Stimulated activated CD8-positive, alpha-beta memory T cell treated with anti-CD3 and anti-CD28 coated beads, Interleukin-4, amount 100 ng/mL, for 48 hours (primary cell): ENCODE measurements at places on chromosomes 11 and 22.
A peak's percentile ranks its signal among the peaks of the same experiment; 100 is the strongest.

DNA sequence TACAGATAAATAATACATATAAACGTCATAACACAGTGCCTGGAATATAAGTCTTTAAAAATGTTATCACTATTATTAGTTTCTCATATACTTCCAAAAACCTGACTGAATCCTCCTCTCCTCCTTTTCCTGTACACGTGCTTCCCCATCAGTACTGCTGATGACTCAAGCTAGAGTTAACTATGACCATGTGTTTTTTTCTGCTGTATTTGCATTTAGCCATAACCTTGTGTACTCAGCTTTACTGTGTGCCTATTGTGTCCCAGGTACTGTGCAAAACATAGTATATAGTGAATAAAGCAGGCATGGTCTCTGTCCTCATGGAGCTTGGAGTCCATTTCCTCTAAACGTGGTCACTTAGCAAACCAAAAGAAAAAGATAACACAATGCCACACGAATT, 56.5 kb upstream of the ARHGAP32 start:
- no peak for DNase-seq

DNA sequence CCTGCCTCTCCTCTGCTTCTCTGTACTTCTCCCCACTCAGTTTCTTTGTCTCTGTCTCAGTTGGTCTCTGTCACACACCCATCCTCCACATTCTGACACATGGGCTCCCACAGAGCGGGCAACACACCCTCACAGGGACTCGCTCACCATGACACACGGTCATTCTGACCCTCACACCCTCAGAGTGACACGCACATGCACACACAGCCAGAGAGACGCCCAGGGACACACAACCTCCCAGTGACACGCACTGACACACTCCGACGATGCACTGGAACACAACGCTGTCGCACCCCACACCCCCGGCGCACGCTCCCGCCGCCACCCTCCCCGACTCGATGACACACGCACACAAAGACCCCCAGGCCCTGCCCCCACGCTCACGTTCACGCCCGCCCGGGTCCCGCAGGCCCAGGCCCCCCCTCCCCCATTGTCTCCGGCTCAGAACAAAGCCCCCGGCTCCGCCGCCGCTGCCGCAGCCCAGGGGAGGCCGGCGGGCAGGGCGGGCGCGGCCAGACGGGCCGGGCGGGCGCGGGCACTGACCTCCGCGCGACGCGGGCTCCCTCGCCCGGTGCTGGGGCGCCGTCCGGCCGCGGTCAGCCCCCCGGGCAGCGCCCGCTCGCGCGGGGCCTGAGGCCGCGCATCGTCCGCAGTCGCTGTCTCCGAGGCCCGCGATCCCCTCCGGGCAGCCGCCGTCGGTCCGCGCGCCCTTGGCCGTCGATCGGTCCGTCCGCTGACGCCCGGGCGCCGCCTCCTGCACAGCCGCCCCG, 404 bp downstream of the DCHS1 start:
- peak; percentile 42 for DNase-seq

DNA sequence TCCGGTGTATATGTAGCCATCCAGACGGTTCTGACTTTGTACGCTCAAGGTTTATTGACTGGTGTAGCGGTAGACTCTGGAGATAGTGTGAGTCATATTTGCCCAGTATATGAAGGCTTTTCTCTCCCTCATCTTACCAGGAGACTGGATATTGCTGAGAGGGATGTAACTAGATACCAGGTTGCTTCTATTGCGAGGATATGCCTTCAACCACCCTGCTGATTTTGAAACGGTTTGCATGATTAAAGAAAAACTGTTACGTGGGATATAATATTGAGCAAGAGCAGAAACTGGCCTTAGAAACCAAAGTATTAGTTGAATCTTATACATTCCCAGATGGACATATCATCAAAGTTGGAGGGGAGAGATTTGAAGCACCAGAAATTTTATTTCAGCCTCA, 84.3 kb downstream of the GGT1 start:
- DNase-seq: no peak

DNA sequence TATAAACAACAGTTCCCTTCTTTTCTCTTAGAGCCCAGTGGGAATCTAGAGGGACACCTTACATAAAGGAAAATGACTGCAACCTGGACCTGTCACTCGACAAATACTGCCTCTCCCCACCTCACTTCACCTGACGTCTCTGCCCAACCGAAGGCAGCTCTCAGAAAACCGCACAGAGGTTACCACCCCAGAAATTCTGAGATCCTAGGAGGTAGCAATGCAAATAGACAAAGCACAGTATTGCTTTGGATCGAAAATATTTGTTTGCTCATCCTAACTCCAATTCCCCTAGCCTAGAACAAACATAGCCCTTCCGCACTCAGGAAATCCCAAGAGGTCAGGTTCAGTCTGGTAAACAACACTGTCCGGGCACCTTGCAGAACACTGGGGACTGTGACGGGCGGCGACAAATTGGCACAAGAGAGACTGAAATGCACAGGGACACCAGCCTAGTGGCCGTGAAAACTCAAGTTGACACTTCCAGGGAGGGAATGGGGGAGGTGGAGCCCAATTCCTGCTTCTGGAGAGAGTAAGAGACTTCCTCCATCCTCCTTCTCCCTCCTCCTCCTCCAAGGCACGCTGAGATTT, 420 bp upstream of the TRIM44 start:
- no peak for DNase-seq

GRCh38 chr11:34805937-34806336, 110.2 kb downstream of the APIP start:
- DNase-seq: no peak

- no peak for DNase-seq
These were observed 219.1 kb upstream of the CCDC179 start for GRCh38 chr11:23079382-23079813.

- DNase-seq: no peak
These were observed 99.4 kb upstream of the AKIP1 start for GRCh38 chr11:8811571-8811970.
